ENCODE measurements at places on chromosomes 13 and 19.

GRCh38 chr19:2952953-2953481 lies 8.2 kb upstream of the ZNF77 start:
- DNase-seq = no peak

DNA sequence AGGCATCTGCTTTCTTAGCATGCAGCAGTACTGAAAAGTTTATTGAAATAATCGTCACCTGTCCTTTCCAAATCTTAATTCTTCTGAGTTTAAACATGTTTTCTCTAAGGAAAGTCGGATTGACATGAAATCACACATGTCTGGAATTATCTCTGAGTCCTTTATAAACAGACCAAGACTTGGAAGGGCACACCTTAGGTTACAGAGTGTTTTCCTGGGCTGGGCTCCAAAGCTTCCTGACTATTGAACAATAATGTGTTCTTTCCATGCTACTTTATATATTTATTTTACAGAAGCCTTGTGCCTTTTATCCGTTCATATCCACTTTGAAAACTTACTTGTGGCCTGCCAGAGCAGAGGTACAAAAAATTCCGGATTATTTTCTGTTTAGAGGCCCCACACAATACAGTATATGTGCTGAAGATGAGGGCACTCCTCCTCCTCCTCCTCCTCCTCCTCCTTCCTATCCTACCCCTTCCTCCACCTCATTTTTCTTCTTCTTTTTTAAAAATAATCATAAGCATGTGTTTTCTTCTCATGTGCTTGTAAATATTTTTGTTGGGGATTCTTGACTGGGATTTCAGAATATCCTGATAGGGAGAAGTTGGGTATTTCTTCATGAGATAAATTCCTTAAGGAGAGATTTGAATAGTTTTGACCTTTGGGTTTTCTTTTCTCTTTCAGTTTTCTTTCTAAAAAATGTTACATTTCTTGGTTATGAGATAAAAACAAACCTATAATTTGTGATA lies 52.3 kb downstream of the LRCH1 start:
- DNase-seq = no peak

DNA sequence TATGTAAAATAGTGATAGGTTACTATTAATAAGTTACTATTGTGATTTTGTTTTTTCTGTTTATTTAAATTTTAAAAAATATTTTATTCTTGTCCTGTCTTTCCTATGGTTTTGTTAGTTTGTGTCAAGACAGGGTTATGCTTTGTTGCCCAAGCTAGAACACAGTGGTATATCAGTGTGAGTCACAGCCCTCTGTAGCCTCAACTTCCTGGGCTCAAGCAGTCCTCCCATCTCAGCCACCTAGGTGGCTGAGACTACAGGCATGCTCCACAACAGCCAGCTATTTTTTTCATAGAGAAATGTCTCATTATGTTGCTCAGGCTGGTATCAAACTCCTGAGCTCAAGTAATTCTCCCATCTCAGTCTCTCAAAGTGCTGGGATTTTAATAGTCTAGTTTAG lies 99.5 kb downstream of the ZNF675 start:
- no peak for DNase-seq

DNA sequence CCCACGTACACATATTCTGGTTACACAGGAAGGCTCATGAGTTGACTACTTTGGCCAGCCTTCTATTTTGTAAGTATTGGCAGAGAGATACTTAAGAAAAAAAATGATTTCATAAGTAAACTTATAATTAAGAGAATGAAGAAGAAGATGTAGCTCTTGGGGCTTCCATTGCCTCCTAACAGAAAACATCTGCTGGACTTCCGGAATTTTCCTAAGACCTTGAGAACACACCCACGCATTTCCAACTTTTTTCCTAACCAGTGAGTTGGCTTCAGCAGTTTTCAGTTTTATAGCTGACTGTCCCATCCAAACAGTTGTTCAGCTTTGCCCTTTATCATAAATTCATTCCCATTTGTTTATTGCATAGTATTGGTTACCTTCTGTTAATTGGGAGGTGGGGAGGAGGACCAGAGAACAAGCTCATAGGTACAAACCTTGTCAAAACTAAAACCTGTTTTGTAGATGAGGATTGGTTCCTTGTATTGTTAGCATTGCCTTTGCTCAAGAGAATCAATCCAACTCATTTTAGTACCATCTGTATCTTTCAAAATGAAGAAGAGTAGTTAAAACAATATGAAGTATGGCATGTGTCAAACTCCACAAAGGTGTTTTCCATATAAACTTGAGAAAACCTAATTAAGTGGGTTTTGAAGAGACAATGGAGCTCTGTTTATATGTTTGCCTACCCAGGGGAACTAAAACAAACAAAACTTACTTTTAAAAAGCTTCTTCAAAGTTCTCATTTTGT lies 93.9 kb downstream of the COL4A2 start:
- DNase-seq = no peak

DNA sequence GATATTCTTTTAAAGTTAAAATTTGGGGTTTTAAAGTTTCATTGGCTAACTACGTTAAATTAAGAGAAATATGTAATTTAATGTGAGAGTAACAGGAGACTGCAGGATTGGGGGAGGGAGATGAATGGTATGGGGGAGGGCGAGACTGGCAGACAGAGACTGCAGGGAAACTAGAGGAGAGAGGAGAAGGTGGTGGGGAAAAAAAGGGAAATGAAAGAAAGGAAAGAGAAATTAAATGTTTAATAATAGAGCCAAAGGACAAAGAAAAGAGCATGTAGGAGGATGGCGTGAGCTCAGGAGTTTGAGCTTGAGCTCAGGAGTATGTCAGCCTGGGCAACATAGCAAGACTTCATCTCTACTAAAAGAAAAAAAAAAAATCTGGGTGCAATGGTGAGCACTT lies 115.9 kb downstream of the RFC3 start:
- DNase-seq = no peak

- DNase-seq = no peak
Measured at GRCh38 chr13:99905224-99905623, 66.3 kb downstream of the ZIC5 start.

Data from globus pallidus (tissue), 1 donor.